LNCaP clone FGC (cell line): ENCODE measurements at places on chromosomes 4 and X.

DNA sequence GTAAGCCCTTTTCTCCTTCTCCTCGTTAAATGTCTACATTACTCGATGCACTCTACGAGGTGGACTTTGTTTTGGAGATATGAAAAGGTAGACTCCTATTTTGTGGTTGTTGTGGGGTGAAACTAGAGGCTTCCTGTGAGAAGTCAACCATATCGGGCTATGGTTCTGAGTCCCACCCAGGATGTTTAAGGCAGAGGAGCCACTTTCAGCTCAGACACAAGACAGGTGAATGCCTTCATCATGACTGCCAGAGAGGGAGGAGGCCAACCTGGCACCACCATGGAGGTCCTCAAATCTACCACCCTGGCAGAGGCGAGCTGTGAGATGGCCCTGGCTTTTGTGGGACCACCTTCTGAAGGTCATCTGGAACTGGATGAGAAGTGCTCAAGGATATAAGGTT is 154.4 kb upstream of the KLF3 start:
- no peak for DNase-seq

- DNase-seq = no peak
Measured at GRCh38 chr4:87097075-87097474, 123.3 kb downstream of the KLHL8 start.

DNA sequence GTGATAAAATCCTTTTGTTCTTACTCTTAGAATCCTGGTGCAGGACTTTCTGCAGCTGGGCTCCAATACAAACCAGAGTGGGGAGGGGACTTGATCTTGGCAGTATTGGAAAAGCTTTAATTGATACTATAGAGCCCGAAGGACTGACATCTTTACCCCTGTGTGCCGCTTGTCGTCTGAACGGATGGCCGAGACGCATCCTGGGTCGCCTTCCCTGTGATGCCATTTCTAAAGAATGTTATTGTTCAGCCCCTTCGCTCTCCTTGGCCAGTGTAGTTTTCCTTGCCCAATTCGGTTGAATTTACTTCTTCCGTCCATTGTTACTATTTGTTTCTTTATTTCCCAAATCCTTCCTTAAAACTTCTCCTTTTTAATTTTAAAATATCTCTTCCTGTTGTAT is 80.9 kb downstream of the CLDN34 start:
- DNase-seq = no peak

GRCh38 chr4:42605264-42605663 is 51.6 kb downstream of the ATP8A1 start:
- no peak for DNase-seq

- no peak for DNase-seq
Measured at GRCh38 chr4:177574446-177574845, 132.2 kb upstream of the AGA start.

- no peak for DNase-seq
Measured at GRCh38 chrX:7711167-7711566, 131.8 kb upstream of the VCX start.

- peak; percentile 81 for DNase-seq
Measured at GRCh38 chr4:88041626-88042025, 34.2 kb downstream of the PKD2 start.

DNA sequence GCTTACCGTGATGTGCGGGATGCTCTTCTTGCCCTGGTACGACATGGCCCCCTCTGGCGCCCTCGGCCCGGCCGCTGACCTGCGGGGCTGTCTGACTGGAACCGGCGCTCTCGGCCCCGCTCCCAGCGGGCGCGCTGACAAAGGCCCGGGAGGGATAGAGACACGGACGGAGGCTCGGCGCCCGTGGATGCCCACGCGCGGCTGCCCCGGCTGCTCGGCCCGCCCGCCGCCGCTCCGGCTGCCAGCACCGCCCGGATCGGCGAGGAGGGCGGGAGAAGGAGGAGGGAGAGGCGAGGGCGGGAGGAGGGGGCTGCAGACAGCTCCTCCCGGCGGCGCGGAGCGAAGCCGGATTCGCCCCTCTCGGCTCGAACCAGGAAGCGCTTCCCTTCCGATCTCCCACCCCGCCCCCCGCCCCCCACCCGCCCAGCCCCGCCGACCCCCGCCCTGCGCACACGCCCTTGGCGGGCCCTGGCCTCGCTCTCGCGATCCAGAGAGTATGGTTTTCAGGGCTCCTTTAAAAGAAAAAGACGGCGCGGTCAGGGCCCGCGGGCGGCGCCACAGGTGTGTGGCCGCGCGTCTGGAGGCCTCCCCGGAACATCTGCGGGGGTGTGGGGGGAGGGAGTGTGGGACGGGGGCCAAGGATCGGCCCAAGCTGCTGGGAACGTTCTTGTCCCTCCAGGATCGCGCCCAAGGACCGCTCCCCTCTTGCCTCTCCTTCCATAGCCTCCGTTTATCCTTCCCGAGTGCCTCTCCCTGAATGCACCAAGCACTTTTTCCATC is 4.5 kb downstream of the CRMP1 start:
- DNase-seq = no peak

GRCh38 chr4:825971-826330 is at the start of gene CPLX1:
Gene CPLX1 (minus strand): TSS chr4:826129. CDS start chr4:824522, 1,607 bp downstream.
- no peak for DNase-seq

GRCh38 chr4:175560604-175561003 is 251.5 kb downstream of the GPM6A start:
- peak; percentile 23 for DNase-seq

- no peak for DNase-seq
Measured at GRCh38 chrX:46317163-46317562, 228.1 kb downstream of the ZNF674 start.

GRCh38 chr4:86099348-86099747 is 260.5 kb downstream of the MAPK10 start:
- DNase-seq = no peak

- DNase-seq = no peak
Measured at GRCh38 chr4:107931775-107932321, 499 bp downstream of the CYP2U1 start.

DNA sequence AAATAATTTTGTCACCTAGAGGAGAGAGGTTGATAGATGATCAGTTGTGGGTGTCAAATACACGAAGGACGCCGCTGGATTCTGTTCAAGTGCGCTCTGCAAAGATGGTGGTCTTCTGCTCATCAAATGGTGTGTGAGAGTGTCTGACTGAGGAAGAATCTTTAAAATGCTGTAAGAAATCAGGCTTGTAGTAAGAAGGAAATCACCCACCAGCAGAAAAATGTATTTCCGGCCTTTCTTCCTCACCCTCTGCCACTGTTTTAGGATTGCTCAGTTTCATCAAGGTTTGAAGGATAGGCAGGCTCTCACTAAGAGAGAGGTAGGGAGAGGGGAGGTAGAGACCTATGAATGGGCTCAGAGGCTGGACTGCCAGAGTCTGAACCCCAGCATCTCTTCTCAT is 28.7 kb downstream of the RHOH start:
- DNase-seq = no peak

- no peak for DNase-seq
Measured at GRCh38 chr4:73676861-73677323, 56.7 kb upstream of the RASSF6 start.

DNA sequence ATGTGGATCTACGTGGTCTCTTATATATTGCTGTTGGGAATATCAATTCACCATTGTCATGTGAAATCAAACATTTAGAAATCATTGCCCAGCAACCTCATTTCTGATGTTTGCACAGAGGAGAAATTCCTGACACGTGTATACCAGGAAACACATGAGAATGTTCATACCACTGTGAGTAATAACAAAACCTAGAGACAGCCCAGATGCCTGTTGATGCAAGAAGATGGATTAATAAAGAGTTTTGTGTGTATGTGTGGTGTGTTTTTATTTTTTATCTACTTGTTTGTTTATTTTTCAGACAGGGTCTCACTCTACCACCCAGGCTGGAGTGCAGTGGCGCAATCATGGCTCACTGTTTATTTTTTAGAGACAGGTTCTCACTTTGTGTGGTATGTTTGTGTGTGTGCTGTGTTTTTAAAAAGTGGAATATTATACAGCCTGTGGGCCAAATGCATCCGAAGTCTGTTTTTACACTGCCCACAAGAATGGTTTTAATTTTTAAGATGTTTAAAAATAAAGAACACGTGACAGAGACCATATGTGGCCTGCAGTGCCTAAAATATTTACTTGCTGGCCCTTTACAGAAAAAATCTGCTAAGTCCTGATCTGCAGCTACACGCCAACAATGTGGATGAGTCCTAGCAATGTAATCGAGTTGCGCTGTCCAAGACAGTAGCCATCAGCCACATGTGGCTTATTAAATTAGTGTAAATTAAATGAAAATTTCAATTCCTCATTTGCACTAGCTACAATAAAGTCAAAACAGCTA is 39.2 kb downstream of the TXLNG start:
- no peak for DNase-seq

GRCh38 chrX:134525086-134525792 is 65.3 kb downstream of the HPRT1 start:
- DNase-seq = no peak

DNA sequence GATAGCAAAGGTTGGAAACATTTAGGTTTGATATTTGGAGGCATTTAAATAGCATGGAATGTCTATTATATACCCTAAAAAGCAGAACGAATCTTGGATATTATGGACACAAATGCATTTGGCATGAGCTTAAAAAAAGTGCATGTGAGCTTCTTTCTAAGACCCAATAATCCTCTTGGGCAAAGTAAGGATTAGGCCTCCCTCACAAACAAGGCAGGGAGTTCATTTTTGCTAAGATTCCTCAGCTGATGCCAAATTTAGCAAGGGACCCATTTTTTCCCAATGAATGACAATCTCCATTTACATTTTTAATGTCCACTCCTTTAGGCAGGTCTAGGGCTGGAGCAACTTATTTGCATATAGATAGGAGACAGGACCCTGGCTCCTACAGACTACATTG is 199.8 kb downstream of the SOWAHB start:
- DNase-seq = no peak

GRCh38 chrX:134671294-134671693 is 13.0 kb upstream of the PLAC1 start:
- no peak for DNase-seq

DNA sequence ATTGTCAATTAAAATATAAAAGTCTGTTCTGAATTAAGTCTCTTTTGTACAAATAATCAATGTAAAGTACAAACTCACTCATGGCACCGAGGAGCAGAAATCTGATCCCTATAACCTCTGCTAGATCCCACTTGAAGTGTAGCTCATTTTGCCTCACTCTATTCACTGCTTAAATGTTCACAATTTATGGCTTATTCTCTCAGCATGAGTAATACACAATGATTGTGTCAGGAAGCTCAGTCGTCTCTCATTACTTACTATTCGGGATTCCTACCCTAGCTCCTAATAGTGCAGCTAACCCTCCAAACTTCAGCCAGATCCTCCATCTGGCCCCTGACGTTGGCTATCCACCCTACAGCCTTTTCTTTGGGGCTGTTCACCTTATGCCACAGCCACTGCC is 4.7 kb upstream of the AMMECR1 start:
- DNase-seq = no peak

- no peak for DNase-seq
Measured at GRCh38 chr4:82661181-82661992, 99.6 kb upstream of the TMEM150C start.

GRCh38 chr4:84956014-84956413 is 10.5 kb downstream of the WDFY3 start:
- DNase-seq = no peak

- no peak for DNase-seq
Measured at GRCh38 chr4:10181745-10182445, 65.3 kb upstream of the WDR1 start.

- no peak for DNase-seq
Measured at GRCh38 chrX:56788229-56788628, 59.2 kb downstream of the NBDY start.

DNA sequence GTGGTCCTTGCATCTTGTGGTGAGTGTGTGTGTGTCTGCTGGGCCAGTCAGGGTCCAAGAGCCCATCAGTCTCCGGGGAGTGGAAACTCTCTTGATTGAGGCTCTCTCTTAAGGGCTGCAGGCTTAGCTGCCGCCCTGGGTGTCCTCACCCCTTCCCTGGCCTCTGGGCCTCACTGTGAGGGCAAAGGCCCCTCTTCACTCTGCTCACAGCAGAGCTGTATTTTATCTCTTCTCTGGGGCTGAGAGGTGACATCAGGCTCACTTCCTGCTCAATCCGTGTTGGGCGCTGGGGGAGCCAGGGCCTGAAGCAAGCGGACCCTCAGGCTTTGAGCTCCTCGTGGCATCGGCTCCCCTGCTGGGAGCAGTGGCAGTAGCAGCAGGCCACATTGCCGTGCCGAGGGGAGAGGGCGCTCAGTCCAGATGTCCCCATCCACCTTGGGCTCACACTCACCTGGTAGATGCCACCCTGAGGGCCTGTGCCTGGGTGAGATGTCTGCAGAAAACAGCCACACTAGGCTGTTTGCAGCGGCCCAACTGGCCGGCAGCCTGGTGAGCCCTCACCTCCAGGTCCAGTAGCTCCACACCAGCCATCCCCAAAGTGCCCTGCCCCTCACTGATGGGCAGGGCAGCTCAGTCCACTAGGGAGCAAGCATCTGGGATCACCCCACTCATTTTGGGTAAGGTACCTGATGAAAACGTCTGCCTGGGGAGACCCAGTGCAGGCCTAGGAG is 24.7 kb upstream of the PRPS1 start:
- DNase-seq = no peak

- DNase-seq = no peak
Measured at GRCh38 chr4:38002451-38003071, 42.4 kb downstream of the PTTG2 start.

GRCh38 chr4:128155231-128155855 is 94.2 kb downstream of the LARP1B start:
- no peak for DNase-seq

DNA sequence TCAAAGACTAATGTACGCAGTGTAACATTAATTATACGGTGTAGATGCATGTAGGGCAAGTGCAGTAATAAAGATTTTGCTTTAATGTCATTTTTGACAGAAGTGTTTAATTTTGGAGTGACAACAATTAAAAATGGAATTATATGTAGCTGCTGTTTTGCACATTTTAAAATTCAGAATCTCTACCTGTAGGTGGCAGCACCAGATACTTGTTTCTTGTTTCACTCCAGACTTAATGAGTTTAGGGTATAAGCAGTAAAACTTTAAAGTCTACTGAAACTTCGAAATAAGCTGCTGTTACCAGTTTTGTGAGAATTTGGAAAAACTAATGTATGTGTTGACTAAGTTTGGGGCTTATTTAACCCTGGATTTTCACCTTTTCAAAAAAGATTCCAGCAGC is 144.9 kb downstream of the POLA1 start:
- DNase-seq = no peak

GRCh38 chrX:54306379-54306778 is 51.5 kb downstream of the WNK3 start:
- DNase-seq = no peak

GRCh38 chr4:172256820-172257219 is 443.6 kb downstream of the GALNTL6 start:
- no peak for DNase-seq

DNA sequence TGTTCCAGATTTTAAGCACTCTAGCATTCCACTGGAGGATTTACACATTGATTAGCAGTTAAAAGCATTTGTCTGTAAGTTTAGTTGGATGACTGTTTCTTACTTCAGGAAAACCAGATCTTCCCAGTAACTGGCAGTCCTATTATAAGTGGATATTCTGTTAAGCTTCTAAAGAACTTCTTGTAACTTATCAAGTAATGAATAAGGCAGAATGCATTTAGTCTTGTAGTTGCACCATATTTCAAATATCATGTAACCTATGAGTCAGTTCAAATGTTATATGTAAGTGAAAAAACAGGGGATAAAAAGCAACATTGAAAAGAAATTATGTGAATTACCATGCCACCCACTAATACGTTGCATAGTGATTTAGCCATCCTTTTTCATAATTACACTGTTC is 30.2 kb upstream of the TENM3 start:
- no peak for DNase-seq
